ENCODE measurements at places on chromosomes 5 and 9.
A peak's percentile ranks its signal among the peaks of the same experiment; 100 is the strongest.

DNA sequence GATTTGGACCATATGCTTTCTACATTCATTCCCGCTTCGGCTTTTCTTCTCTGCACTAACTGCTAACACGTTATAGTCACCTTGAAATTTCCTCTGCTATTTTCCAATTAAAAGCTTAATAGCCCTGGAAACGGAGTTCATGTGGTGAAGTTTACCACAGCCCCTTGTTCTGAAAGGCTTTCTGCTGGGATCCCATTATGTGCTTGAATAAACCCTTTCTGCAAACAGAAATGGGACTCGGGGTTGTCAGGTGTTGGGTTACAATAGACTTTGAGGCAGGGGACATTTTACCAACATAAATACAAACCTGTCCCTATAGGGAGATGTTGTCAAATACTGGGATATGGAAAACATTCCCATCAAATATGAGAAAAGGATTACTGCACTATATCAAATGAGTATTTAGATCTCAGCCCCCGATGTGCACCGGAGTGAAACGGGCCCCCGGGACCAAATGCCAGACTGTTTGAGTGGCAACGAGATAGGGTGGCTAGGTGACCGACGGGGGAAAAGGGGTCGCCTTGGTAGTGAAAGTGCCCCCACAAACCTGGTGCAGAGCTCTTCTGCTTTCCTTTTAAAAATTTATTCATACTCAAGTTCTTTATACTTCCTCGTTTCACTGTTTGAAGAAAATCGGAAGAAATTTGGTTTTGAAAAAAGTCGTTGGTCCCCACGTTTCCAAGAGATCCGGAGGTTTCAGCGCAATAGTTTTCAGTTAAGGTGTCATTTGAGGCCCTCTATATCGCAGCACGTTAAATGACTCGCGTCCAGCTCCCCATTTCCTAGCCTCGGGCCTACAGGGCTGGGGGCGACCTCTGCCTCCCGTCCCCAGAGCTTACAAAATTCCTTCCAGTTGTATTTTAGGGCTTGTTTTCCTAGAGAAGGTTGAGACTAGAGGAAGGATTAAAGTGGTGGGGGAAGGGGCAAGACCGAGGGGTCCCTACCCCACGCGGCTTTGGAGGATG is 2.1 kb upstream of the DMRT3 start:
- no peak for DNase-seq

DNA sequence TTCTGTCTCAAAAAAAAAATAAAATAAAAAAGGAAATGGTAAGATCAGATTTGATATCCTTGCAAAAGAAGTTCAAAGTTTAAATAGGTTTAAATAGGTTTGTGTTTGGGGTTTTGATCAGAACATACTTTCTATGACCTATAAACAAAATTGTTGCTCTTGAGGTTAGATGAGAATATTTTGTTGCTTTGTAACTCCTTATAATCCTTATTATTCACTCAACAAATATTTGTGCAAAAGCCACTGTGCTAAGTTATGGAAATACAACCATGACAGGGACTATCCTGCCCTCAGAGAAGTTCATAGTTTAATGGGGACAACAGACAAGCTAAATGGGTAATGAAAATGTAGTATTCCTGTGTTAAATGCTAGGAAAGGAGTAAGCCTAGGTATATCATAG is 71.5 kb downstream of the INVS start:
- DNase-seq, result no peak

GRCh38 chr5:39224196-39224761 is 4.9 kb upstream of the FYB1 start:
- no peak for DNase-seq

- DNase-seq, result no peak
Observed at GRCh38 chr9:77833561-77834429, 185.7 kb upstream of the GNA14 start.

DNA sequence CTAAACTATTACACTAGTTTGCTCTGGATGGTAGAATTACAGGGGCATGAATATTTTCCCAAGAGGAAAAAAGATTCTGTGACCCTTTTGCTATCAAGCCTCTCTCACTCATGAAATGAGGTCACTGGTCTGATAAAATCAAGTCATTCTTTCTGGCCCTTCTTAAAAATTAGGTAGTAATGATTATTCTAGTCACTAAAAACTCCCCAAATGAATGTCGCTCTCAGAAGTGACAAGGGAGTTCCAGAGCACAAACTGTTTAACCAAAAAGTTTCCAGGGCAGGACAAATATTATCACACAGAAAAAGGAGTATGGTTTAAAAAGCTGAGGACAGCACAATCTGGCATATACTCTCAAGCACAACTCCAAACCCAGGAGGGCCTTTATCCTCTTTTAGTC is 12.5 kb downstream of the ERMP1 start:
- DNase-seq, result no peak

- no peak for DNase-seq
Observed at GRCh38 chr9:33287087-33287490, 3.2 kb upstream of the NFX1 start.

- no peak for DNase-seq
Observed at GRCh38 chr9:124803911-124804310, 27.0 kb downstream of the OLFML2A start.

- no peak for DNase-seq
Observed at GRCh38 chr5:33182986-33183385, 257.8 kb upstream of the TARS1 start.

DNA sequence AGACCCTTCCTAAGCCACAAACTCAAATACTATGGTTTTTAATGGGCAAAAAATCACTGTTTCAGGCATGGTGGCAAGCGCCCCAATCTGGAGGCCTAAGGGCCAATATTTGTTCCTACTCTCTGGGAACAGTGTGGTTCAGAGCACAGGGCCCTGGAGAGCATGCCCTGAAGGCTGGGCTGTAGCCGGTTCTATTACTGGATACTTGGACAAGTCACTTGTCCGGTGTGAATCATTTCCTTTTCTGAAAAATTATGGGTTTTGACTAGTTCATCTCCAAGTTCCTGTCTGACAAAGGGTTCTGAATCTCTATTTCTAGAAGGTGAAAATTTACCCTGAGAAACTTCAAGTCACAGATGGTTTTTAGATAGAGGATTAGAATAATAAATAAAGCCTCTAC is 75.0 kb downstream of the OTULIN start:
- DNase-seq, result no peak

DNA sequence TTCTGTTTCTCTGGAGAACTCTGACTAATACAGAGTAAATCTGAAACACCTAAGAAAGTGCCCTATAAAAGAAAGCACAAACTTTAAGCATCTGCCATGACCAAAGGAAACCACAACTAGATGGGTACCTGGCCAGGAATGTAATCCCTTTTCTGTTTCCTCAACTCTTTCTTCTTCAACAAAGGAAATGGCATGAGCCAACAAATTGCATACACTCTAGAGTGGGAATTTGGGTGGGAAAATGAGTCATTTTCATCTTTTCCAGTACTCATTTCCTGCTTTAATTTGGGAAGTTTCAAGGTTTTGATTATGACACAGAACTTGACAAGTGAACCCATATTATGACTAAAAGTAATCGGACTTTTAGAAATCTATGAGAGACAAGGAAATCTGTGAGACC is 349.2 kb upstream of the RORB start:
- DNase-seq, result no peak

GRCh38 chr5:132054697-132055440 is 5.6 kb upstream of the IL3 start:
- DNase-seq, result no peak

DNA sequence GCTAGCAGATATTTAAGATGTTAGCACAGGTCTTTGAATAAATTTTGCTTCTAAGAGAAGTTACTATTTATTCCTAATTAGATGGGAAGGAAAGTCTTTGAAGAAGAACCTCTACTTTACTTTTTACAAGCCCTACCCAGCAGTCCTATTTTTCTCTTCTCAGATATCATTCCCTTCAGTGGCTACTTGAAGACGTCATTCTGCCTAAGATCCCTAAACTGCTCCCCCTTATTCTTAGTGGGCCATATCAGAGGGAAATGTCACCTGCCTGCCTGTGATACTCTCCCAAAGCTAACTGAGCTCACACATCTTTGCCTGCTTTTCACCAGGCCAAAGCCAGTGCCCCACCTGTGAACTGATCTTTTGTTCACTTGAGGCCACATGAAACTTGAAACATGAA is 16.5 kb upstream of the TMED9 start:
- DNase-seq, result no peak

- peak; percentile 45 for DNase-seq
Observed at GRCh38 chr5:56951946-56952691, at the start of gene MIER3. Gene MIER3 (minus strand): TSS chr5:56952123. CDS start chr5:56952102, 21 bp downstream.

- no peak for DNase-seq
Observed at GRCh38 chr5:10786835-10787234, 25.8 kb upstream of the DAP start.

DNA sequence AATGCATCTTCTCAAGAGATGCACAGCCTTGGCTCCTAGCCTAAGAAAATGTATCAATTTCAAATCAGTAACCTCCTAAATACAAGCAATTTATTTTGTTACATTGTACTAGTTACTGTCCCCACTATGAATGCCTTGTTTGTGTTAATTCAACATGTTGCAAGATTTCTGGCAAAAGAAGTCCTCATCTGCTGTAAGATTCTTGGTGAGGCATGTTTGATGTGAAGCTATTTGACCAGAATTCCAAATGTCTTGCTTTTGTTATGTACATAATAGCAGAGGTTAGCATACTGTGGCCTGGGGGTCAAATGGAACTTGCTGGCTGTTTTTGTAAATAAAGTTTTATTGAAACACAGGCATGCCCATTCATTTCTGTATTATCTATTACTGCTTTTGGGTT is 1023.1 kb upstream of the WWC1 start:
- no peak for DNase-seq

DNA sequence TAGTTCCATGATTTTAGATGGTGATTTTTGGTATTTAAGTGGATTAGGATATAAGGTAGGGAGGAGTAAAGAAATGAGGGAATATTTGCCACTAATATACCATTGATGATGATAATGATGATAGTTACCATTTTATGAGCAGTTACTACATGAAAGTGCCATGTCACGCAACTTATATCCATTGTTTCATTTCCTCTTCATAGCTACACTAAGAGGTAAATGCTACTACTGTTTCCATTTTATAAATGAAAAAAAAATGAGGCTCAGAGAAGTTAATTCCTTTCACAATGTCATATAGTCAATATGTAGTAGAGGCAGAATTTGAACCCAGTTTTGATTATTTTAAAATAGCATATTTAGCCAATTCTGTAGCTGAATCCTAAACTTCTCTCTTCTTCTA is 112.2 kb upstream of the ADRA1B start:
- no peak for DNase-seq

GRCh38 chr5:81971111-81971711 is 612 bp upstream of the ATG10 start:
- no peak for DNase-seq

DNA sequence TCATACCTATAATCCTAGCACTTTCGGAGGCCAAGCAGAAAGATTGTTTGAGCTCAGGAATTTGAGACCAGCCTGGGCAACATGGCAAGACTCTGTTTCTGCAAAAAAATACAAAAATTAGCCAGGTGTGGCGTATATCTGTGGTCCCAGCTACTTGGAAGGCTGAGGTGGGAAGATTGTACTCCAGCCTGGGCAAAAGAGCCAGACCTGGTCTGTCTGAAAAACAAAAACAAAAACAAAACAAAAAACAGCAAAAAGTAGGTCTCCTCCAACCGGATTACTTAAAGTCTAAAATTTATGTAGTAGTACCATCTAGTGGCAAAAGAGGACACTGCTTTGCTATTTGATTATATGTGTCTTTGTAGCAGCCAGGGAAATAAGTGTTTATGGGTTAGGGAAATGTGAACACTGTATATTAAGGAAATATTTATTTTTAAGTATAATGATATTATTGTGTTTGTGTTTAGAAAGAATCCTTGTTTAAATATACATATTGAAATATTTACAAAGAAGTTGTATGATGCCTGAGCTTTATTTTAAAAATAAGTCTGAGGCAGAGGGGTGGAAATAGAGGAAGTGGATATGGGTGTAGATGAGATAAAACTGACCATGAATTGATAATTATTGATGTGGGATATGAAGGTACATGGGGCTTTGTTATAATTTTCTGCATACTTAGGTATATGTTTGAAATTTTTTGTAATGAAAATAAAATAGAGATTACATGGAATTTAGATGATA is 20.0 kb downstream of the APC start:
- no peak for DNase-seq

GRCh38 chr5:107951309-107951708 is 280.6 kb upstream of the EFNA5 start:
- DNase-seq, result no peak

- no peak for DNase-seq
Observed at GRCh38 chr9:12697719-12698118, 4.5 kb downstream of the TYRP1 start.

- no peak for DNase-seq
Observed at GRCh38 chr5:61966997-61967396, 339.0 kb upstream of the KIF2A start.

DNA sequence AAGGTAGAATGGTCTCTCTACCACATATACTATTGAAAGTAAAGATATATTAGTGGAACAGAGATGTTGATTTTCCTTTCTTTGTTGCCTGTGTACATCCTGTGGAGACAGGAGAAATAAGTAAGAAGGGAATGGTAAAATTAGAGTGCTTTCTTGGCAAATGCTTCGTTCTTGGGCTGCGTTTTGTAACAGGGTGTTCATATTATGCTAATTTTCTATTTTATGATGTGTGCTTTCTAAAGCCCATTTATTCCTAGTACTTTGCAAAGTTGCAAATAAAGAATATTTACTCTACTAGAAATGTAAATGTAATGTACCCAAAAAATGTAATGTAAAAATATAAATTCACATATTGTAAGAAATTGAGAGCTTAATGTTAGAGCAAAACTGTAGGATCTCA is 40.5 kb upstream of the RIOK2 start:
- DNase-seq, result no peak

GRCh38 chr9:127977009-127977883 is 3.5 kb downstream of the EEIG1 start:
- no peak for DNase-seq

- no peak for DNase-seq
Observed at GRCh38 chr5:94705427-94705826, 87.0 kb downstream of the SLF1 start.

- DNase-seq, result no peak
Observed at GRCh38 chr9:10525972-10526371, 86.8 kb downstream of the PTPRD start.

DNA sequence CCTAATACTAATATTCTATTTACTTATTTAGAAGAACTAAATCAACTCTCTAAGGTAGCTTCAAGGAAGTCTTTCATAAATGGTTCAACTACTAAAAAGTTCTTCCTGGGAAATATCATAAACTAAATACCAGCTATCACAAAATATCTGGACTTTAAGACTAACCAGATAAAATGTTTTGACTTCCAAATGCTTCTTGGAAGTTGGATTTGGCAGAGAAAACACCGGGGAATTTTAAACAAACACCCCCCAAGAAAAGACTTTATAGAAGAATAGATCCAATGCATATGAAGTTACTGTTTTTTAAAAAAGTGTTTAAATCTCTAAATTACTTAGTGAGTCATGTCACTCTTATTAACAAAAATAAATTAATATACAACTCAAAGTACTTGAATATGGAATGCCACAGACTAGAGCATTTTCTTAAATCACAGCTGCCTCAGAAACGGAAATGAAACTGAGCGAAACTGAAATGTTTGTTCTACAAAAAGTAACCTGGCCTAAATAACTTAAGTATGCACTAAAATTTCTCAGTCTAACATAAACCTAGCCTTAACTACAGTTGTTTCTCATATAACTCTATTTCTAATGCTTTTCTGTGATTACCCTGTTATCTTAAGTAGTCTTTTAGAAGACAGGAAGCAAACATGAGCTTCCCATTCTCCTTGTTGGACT is 6.8 kb downstream of the ABCA1 start:
- DNase-seq, result no peak

- no peak for DNase-seq
Observed at GRCh38 chr5:67639976-67640375, 443.4 kb upstream of the CD180 start.

GRCh38 chr5:113093558-113093957 is 117.0 kb downstream of the DCP2 start:
- no peak for DNase-seq
